ENCODE measurements at places on chromosomes 1 and 21.

- no peak for DNase-seq
Measured at GRCh38 chr1:44236490-44237272, 23.4 kb downstream of the DMAP1 start.

DNA sequence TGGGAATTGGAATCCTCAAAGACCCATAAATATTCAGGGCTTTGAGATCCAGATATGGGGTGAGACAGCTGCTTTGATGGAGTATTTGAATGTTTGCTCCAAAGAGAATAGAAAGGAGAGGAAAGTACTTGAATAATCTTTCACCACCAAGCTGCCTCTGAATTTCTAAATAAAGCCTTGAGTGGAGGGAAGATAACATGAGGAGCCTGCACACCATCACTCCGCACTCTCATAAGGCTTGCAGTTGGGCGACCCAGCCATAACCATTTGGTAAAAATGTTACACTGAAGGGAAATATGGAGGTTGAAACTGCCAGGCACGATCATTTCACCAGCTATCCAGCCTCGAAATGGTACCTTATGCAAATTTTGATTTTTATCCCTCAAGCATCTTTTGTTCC is 38.4 kb downstream of the VCAM1 start:
- no peak for DNase-seq

GRCh38 chr1:69294171-69294570 is 273.6 kb upstream of the LRRC7 start:
- DNase-seq = no peak

DNA sequence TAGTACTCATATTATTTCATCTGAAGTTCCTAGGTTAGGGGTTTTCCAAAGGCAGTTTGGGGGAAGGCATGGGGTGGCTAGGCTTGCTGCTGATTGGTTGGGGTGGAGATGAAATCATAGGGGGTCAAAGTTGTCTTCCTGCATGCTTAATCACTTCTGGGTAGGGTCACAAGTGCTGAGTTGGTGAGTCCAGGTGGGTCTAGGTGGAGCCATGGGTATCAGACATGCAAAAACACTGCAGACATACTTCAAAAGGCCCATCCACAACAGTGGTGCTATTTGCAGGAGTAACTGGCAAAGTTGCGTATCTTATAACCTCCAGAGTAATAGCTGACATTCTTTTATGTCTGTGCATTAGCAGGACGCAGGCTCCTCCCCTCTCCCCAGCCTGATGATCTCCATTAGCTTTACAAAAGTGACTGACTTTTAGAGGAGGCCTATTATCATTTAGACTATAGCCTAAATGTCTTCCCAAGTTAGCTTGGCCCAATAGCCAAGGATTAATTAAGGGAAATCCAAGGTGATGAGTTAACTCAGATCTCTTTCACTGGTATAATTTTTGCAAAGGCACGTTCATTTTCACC is 374.4 kb upstream of the PRMT6 start:
- no peak for DNase-seq

GRCh38 chr1:55506740-55507577 is 291.8 kb upstream of the USP24 start:
- DNase-seq = no peak
